Regular cardiac myocyte (primary cell): ENCODE measurements at places on chromosomes 12 and 14. TPM values are rescaled to one million over a fixed set of nuclear protein-coding genes. Genes with fewer than 3 reads are reported as not detected.

The PZP gene
- not detected in 2 replicates for total RNA-seq

The APOF gene
- not detected in 2 replicates for total RNA-seq

The CHGA gene
- total RNA-seq, result under 0.01 TPM in 1 of 2 replicates, not detected in the other

The WNT1 gene
- not detected in 2 replicates for total RNA-seq

The RNF212B gene
- total RNA-seq, result not detected in 2 replicates

The TMEM132C gene
- total RNA-seq, result not detected in 2 replicates

The KRT2 gene
- not detected in 2 replicates for total RNA-seq

The RAPGEF3 gene
- total RNA-seq, result 5.1 and 8.8 TPM in 2 replicates

The TMEM119 gene
- total RNA-seq, result 0.58 and 15.8 TPM in 2 replicates

The HPD gene
- 0.28 TPM in 1 of 2 replicates, not detected in the other for total RNA-seq

The CCER1 gene
- total RNA-seq, result not detected in 2 replicates

The IKZF4 gene
- total RNA-seq, result 0.58 and 2.0 TPM in 2 replicates

The GPR132 gene
- not detected in 2 replicates for total RNA-seq

The STON2 gene
- 0.19 and 0.85 TPM in 2 replicates for total RNA-seq

The AP4S1 gene
- 4.6 and 4.8 TPM in 2 replicates for total RNA-seq

The BEGAIN gene
- 0.85 TPM in 1 of 2 replicates, not detected in the other for total RNA-seq

The CACNA2D4 gene
- total RNA-seq, result under 0.01 and 0.38 TPM in 2 replicates

The GALNT9 gene
- 0.19 and 0.28 TPM in 2 replicates for total RNA-seq

The LALBA gene
- not detected in 2 replicates for total RNA-seq

The PRPH gene
- under 0.01 and 0.85 TPM in 2 replicates for total RNA-seq

The P2RX2 gene
- not detected in 2 replicates for total RNA-seq

The FAIM2 gene
- 0.77 and 1.7 TPM in 2 replicates for total RNA-seq

The MSI1 gene
- total RNA-seq, result not detected in 2 replicates

The NTS gene
- not detected in 2 replicates for total RNA-seq

The LTB4R gene
- 1.5 and 1.7 TPM in 2 replicates for total RNA-seq

The TMEM179 gene
- total RNA-seq, result under 0.01 and 0.28 TPM in 2 replicates

The ESPL1 gene
- total RNA-seq, result 2.0 and 10.0 TPM in 2 replicates

The KERA gene
- total RNA-seq, result not detected in 2 replicates
